ENCODE measurements at places on chromosomes 13 and 19.

- no peak for DNase-seq
Measured at GRCh38 chr19:10670876-10671804, 17.0 kb downstream of the ILF3 start.

- DNase-seq = peak; percentile 99
Measured at GRCh38 chr13:44306371-44307192, 67.0 kb upstream of the SERP2 start.

DNA sequence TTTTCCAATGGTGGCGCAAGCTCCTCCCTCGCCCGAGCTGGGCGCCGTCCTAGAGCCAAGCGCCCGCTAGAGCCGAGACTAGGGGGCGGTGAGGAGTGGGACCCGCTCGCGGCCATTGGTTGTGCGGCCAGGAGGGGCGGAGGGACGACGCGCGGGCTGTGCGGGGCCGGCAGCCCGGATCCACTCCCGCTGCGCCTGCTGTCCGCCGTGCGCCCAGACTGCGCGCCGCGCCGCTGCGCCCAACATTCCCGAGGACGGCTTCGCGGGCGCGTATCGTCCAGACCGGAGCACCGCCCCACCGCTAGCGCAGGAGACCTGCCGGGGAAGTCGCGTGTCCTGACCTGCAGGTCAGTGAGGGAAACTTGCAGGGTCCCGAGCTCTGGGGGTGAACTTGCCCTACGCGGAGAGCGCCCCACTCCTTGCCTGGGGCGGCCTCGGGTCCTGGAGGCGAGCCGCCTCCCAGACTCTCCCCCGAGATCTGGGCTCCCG, at the start of gene SERTM1:
Gene SERTM1 (plus strand): TSS at position 183 of the 489 bp plus-strand sequence. CDS start 21,059 bp downstream, outside the sequence.
- peak; percentile 7 for DNase-seq

DNA sequence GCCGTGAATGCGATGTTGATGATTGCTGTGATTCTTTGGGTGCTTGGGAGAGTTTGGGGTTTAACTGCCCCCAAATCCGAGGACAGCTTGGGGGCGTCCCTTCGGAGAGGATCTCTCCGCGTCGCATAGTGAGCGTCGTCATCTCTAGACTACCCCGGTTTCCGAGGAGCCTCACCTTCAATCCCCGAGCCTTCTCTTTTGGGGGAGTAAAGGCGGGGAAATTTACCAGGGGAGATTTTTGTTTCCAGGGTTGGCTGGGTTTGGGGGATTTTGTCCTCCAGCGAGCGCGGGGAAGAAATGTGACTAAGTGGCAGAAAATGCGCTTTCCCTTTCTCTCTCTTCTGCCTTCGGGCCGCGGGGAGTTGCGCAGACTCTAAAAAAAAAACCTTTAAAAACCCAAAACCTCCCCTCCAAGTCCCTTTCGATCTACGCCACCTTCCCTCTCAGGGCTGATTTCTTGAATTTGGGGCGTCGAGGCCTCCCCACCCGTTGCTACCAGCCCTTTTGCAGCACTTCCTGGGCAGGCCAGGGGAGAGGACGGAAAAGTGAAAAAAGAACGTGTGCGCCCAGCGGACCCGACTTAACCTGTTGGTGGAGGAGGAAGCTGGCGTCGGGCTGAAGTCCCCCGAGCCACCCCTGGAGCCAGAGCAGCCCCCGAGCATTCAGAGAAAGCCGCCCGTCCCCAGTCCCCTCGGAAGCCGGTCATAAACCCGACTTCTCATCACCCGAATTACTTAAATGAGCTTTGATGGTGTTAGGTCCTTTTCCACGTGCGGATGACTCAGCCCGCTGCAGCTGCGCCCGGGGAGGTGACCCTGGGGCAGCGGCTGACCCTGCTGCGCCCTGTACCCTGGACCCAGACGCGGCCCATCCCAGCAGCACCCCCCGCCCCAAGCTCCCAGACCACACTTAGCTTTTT, 17.7 kb downstream of the NFIX start:
- DNase-seq = peak; percentile 65

- no peak for DNase-seq
Measured at GRCh38 chr13:29791508-29791907, 58.9 kb downstream of the UBL3 start.

DNA sequence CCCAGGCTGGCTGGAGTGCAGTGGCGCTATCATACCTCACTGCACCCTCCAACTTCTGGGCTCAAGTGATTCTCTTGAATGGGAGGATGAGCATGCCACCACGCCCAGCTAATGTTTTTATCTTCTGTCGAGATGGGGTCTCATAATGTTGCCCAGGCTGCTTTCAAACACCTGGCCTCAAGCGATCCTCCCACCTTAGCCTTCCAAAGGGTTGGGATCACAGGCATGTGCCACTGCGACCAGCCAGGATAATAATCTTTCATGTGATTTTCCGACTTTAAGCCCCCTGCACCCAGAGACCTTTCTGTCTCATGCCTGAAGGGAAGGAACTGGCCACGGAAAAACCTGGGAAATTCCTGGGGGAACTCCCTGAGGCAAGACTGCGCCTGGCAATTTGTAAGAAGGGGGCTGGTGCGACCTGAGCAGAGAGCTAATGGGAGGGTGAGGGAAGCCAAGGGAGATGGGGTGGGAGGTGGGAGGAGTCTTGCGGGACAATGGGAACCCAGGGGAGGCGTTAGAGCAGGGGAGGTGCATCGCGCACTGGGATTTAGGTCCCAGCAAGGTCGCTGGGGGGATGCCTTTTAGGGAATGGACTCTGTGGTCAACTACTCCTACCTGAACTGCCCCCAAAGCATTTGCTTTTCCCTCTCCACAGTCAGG, 1.2 kb upstream of the CCDC124 start:
- DNase-seq = no peak

GRCh38 chr13:74661851-74662250, 527.6 kb upstream of the KLF12 start:
- no peak for DNase-seq

GRCh38 chr19:18436671-18437490, 1.1 kb downstream of the ISYNA1 start:
- DNase-seq = peak; percentile 96

GRCh38 chr13:70856711-70857110, 748.5 kb upstream of the KLHL1 start:
- DNase-seq = no peak

- DNase-seq = no peak
Measured at GRCh38 chr13:112984501-112984900, 15.5 kb downstream of the MCF2L start.

DNA sequence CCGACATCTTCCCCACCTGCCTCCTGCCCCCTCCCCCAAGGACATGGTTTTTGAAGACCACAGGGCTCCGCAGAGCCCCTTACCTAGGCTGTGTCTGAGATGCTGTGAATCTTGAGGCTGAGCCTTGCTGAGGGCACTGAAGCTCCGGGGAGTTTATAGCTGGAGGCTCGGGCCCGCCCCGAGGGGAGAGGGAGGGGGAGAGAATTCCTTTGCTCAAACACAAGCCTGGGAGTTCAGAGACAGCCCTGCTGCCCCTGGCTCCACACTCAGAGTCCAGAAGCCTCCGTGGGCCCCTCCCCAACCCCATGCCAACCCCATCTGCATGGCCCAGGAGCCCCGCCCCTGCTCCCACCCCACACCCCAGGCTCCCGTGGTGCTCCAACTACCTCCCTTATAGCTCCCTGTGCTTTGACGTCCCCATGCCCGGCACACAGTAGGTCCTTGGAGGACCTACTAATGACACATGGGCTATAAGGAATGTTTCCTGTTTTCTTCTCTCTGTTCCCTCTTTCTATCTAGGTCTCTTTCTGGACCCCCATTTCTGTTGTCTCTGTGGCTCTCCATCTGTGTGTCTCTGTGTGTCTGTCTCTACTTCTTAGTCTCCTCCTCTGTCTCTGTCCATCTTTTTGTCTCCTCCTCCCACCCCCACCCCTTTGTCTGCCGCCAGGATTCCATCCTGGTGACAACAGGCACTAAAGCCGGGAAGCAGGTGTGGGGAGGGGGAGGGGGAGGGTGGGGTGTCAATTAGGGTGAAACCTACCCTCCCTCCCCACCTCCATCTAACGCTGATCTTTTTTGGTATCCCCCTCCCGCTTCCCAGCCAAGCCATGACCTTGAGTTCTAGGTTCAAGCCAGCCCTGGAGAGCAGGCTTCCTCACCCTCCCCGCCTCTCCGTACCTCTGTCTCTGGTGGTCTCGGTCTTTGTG, at the start of gene TNNT1:
Gene TNNT1 (minus strand): TSS at position 129 of the 926 bp plus-strand sequence. CDS start 2,049 bp downstream, outside the sequence.
- no peak for DNase-seq

GRCh38 chr19:7944177-7944761, 803 bp upstream of the TIMM44 start:
- peak; percentile 96 for DNase-seq

DNA sequence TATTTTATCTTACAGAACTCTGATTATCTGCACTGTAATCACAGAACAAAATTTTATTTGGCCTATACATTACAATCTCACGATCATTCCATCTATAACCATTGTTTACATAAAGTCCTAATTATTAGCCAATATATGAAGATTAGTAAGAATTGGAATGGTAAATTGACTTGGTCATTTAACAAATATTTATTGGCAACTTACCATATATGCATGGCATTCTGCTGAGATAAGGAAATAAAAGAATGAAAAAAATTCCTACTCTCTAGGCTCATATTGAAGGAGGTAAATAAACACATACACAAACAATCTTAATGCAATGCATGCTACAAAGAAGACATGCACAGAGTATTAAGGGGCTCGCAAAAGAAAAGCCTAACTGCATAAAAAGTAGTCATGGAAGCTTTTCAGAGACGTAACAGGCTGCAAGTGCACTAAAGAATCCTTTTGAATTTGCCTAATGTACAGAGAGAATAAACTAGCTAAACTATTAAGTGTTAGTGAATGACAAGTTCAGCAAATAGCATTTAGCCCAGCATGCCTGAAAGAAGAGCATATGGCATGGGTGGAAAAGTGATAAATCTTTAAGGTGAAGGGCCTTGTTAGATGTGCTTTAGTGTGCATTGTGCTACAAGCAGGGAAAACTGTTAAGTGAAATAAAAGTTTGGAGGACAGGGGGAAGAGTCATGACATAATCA, 1131.1 kb downstream of the PCDH9 start:
- peak; percentile 42 for DNase-seq

- DNase-seq = peak; percentile 80
Measured at GRCh38 chr13:99916366-99917103, 55.0 kb downstream of the ZIC5 start.

DNA sequence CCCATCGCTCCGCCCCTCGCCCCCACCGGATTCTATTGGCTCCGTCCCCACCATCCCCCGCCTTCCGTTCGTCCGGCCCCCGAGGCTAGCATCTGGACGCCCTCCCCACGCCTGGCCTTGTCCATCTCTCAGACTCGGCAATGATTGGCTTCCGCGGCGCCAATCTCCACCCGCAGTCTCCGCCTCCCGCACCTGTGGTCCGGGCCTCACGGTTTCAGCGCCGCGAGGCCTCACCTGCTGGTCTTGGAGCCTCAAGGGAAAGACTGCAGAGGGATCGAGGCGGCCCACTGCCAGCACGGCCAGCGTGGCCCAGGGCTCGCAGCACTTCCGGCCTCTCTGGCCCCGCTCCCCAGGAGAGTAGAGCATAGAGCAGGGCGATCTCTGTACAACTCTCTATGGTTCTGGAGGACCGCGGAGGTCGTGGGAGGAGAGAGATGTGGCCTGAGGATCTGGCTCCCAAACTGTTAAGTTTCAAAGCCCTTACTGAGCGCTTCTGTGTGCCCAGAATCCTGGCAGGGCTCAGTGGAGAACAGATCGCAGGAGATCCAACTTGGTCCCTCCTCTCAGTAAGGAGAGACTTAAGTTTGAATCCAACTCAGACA, at the start of gene ERCC1:
Gene ERCC1 (minus strand): TSS at position 329 of the 602 bp plus-strand sequence. CDS start 543 bp downstream, outside the sequence.
- peak; percentile 97 for DNase-seq

DNA sequence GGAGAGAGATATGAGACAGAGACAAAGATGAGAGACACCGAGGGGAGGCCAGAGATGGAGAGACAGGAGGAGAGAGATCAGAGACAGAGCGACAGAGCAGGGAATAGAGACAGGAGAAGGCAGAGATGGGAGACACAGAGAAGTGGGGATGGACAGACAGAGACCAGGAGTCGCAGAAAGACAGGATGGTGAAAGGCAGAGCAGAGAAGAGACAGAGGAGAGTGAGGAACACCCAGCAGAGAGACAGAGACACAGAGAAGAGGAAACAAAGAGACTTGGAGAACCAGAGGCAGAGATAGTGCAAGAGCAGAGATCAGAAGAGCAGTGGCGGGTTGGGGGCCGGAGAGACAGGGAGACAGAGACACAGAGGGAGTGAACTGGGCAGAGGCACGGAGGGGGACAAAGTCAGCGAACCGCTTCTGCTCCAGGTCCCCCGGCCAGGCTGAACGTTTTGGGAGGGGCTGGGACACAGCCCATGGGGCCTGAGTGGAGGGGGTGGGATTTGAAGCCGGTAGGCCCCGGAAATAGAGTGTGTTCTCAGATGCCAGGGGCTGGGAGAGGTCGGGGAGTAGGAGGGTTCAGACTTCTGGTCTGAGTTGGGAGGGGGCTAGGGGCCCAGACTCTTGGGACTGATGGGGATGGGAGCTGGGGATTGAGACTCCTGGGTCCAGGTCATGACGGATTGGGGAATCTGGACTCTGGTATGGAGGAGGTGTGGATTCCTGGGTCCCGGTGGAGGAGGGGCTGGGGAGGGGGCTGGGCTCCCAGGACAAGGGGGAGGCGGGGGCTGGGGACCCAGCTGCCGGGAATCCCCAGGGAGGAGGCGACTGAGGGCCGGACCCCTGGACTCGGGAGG, 654 bp downstream of the ZNF579 start:
- DNase-seq = peak; percentile 34

DNA sequence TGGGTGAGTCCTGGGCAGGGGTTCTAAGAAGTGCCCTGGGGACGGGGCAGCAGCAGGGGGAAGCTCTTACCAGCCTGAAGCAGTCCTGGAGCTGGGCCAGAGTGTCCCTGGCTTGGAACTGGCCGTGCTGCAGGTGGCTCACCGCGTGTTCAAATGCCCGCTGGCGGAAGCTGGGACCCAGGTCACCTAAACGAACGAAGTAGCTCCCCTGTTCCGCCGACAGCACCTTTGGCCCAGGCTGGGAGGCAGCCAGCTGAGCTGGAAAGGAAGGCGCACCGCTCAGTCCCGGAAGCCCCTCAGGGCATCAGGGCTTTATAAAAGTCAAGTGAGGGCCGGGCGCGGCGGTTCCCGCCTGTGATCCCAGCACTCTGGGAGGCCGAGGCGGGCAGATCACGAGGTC, 9.6 kb downstream of the PLIN4 start:
- DNase-seq = no peak
